ENCODE measurements at places on chromosomes 5 and 9.

- DNase-seq, result no peak
These were observed 272.8 kb downstream of the TAF11L14 start for GRCh38 chr5:17907094-17907493.

GRCh38 chr5:111337688-111338087, 113.5 kb downstream of the CAMK4 start:
- no peak for DNase-seq

DNA sequence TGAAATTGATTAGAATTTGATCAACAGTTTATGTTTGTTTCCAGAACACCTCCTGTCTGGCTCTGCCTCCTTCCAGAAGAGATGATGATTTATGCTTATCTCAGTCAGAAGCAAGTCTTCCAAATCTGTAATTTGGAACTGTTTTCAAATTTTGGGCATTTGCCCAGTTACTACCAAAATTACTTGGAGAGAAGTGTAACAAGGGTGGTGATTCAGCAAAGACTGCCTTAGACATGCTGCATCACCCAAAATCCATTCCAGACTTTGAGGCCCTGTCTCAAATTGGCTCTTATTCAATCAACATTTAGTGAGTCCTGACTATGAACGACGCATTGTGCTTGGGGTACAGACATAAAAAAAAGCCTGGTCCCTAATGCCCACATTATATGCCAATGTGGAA, 89.4 kb downstream of the SH3TC2 start:
- no peak for DNase-seq

- DNase-seq, result no peak
These were observed 188.3 kb upstream of the NMUR2 start for GRCh38 chr5:152593388-152593787.

GRCh38 chr5:140273401-140273877, 29.5 kb downstream of the PFDN1 start:
- DNase-seq, result no peak

GRCh38 chr5:156815988-156816599, 34.0 kb upstream of the PPP1R2B start:
- DNase-seq, result peak; percentile 47

- no peak for DNase-seq
These were observed 27.0 kb upstream of the ALDOB start for GRCh38 chr9:101462558-101462957.

GRCh38 chr5:42919600-42919999, 107.9 kb upstream of the SELENOP start:
- DNase-seq, result no peak

DNA sequence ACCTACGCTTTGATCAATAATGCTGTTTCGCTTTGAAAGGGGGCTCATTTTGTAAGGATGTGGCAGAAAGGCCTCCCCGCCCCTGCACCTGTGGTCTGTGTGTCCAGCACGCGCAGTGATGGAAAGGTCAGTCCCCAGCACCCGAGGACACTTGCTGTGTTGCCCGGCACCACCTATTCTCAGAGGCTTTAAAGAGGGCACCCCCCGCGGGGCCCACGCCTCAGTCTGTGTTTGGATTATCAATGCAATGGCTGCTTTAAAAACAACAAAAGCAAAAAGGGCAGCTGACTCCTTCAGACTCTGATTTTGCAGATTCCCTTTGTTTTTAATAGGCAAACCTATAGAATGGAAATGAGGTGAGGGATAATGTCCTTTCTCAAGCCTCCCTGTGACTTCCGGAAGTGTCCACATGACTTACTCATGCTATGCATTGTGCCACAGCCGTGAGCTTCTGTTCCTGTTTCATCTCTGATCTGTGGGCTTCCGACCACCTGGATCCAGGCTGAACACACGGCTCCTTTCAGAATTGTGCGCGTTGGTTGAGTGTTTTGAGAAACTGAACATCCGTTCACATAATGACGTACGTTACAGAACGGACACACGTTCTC, 416.2 kb downstream of the IRX2 start:
- DNase-seq, result no peak

DNA sequence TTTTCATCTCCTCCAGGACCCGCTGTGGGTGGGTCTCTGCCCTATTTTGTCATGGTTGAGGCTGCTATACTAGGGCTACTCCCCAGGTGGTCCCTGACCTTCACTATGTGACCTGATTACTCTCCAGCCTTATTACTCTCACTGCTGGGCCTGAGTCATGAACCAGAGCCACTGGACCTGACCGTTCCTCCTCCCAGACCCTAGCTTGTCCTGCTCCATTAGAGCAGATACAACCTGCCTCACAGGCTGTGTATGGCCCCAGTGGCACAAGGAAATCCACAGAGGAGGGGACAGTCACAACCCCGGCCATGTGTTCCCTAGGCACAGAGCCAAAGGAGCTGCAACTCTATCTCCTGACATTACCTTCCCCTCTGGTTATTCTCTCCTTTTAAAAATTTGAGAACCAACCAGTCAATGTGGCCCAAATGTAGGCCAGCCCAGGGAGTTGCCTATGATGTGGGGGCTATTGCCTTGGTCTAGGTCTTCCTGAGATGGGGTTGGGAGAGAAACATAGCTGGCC, 96.0 kb upstream of the FSTL4 start:
- no peak for DNase-seq

DNA sequence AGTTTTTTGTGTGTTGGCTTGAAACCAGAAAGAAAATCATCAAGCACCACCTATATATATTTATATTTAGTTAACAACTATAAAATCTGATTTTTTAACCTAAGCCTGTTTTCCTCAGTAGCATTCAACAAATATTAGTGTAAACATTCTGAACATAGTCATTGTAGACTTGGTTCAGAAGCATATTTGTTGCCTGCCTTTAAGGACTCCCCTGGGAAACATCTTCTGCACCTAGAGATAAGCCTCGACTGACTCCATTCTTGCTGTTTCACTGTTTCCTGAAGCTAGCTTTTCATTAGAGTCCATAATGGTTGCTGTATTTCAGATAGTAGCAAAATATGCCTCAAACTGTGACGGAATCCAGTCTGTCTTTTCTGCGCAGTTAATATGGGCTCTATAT, 123.5 kb downstream of the TRIO start:
- no peak for DNase-seq

- DNase-seq, result peak; percentile 34
These were observed 67.3 kb downstream of the PARP8 start for GRCh38 chr5:50733741-50734140.

GRCh38 chr9:98989036-98990000, 45.6 kb downstream of the COL15A1 start:
- DNase-seq, result peak; percentile 20

GRCh38 chr5:113749334-113749733, 235.8 kb downstream of the YTHDC2 start:
- no peak for DNase-seq

DNA sequence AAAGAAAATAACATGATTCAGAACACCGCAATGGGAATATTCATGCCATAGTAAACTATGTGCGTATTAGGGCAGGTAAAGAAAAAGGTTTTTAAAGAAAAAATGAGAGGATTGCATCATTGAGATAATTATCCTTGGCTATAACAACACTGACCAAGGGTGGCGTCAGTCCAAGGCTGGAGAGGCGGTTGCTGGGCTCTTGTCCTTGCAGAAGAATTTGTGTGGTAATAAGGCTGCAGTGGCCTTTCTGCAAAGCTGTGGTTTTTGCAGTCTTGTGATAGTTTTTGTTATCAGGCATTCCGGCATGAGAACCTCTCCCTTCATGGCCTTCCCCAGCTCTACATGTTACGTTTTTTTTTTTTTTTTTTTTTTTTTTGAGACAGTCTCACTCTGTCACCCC, 14.0 kb downstream of the BOD1 start:
- peak; percentile 42 for DNase-seq

- no peak for DNase-seq
These were observed 336.5 kb downstream of the EBF1 start for GRCh38 chr5:158763217-158763616.

- no peak for DNase-seq
These were observed 310.2 kb downstream of the AGTPBP1 start for GRCh38 chr9:85431339-85432102.

GRCh38 chr5:8843771-8844170, 702.1 kb downstream of the SEMA5A start:
- DNase-seq, result peak; percentile 62

- DNase-seq, result no peak
These were observed 245.6 kb downstream of the FANCC start for GRCh38 chr9:95071925-95072324.

DNA sequence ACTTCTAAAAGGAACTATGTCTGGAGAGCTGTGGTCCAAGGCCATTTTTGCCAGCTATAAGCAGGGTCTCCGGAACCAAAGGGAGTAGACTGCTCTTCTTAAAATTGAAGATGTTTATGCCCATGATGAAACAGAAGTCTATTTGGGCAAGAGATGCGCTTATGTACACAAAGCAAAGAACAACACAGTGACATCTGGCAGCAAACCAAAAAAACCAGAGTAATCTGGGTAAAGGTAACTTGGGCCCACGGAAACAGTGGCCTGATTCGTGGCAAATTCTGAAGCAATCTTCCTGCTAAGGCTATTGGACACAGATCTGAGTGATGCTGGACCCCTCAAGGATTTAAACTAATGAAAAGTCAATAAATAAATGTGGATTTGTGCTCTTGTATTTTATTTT, 29.7 kb upstream of the GLDC start:
- DNase-seq, result no peak

GRCh38 chr5:89303033-89303480, 420.1 kb upstream of the MEF2C start:
- peak; percentile 61 for DNase-seq
